ENCODE measurements at places on chromosomes 13 and 19. TPM values are rescaled to one million over a fixed set of nuclear protein-coding genes. Genes with fewer than 3 reads are reported as not detected.

COX7A1 gene
- not detected for total RNA-seq

PRR20C gene
- not detected for total RNA-seq

KLK15 gene
- total RNA-seq: not detected

FFAR2 gene
- total RNA-seq: not detected

KRTDAP gene
- total RNA-seq: not detected

KANK3 gene
- 0.29 TPM for total RNA-seq

EFNA2 gene
- 0.23 TPM for total RNA-seq

ZNF729 gene
- 0.14 TPM for total RNA-seq

CCDC159 gene
- total RNA-seq: 7.8 TPM

TSSK6 gene
- 0.58 TPM for total RNA-seq

LILRA1 gene
- not detected for total RNA-seq

ADGRE3 gene
- not detected for total RNA-seq

PRTN3 gene
- total RNA-seq: not detected

ERVV-1 gene
- total RNA-seq: not detected

MATK gene
- not detected for total RNA-seq

MYADM gene
- total RNA-seq: 48.7 TPM

PSG1 gene
- 0.06 TPM for total RNA-seq

LHFPL6 gene
- total RNA-seq: 5.2 TPM

IGFL1 gene
- not detected for total RNA-seq

SMIM24 gene
- total RNA-seq: 2.5 TPM

UNC13A gene
- 0.06 TPM for total RNA-seq

KIR2DL1 gene
- not detected for total RNA-seq

PRODH2 gene
- total RNA-seq: not detected

TJP3 gene
- total RNA-seq: 3.8 TPM

KLK6 gene
- total RNA-seq: 32.2 TPM

IGFLR1 gene
- total RNA-seq: 7.9 TPM

GJB6 gene
- total RNA-seq: 0.29 TPM

KPTN gene
- total RNA-seq: 3.2 TPM

ICAM5 gene
- not detected for total RNA-seq

VSTM2B gene
- total RNA-seq: not detected

SSBP4 gene
- 119 TPM for total RNA-seq

NLRP7 gene
- not detected for total RNA-seq

TUBA3C gene
- not detected for total RNA-seq

SHANK1 gene
- 0.29 TPM for total RNA-seq

ZNF69 gene
- total RNA-seq: 15.0 TPM

ZNF470 gene
- 1.2 TPM for total RNA-seq

RASIP1 gene
- total RNA-seq: 6.9 TPM

TMEM145 gene
- 0.63 TPM for total RNA-seq

EXOC3L2 gene
- total RNA-seq: not detected

PLK5 gene
- not detected for total RNA-seq

HOMER3 gene
- total RNA-seq: 106 TPM

ZNF66 gene
- total RNA-seq: 5.1 TPM

ARRDC5 gene
- total RNA-seq: not detected

GPC6 gene
- total RNA-seq: 10.2 TPM

ZNF415 gene
- total RNA-seq: 2.2 TPM

Measured in epithelial cell of proximal tubule (primary cell).